ENCODE measurements at places on chromosomes 16 and 17. TPM values are rescaled to one million over a fixed set of nuclear protein-coding genes. Genes with fewer than 3 reads are reported as not detected.

GRCh38 chr16:48383877-48384519, 1.2 kb downstream of the SIAH1 start:
- DNase-seq = no peak

The COX6A2 gene
- not detected for total RNA-seq

The CRYBA1 gene
- total RNA-seq = not detected

- no peak for DNase-seq
Observed at GRCh38 chr16:50550035-50550434, 1.8 kb downstream of the NKD1 start.

The NAA38 gene
- 43.5 TPM for total RNA-seq

DNA sequence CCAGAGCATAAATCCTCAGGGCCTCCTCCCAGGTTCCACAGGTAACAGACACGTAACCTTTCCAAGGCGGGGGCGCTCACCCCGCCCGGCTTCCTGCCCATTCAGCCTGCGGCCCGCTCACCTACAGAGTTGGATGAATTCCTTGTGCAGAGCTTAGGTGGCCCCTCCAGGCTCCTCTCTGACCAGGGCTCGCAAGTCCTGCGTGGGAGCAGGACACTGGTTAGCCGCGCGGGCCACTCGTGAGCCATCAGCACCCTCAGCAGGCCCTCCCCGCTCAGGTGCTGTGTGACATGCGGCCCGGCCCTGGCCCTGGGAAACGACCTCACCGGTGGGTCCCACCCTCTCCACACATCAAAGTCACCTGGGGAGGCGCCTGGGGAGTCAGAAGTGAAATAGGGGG, 528 bp downstream of the TERB1 start:
- DNase-seq = no peak

DNA sequence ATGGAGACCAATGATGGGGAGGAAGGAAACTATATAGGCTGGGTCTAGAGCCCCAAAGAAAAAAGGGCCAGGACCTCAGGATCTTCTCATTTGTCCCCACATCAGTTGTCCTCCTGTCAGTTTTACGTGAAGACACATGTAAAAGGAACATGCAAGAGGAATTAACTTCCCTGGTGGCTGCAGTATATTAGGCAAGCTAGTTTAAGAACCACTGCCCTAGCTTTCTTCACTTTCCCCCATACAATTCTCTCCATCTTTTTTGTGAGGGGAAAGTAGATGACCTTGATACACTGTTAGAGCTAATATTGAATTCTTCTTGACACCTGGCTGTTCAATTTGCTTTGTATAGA, 2.3 kb downstream of the MAP3K3 start:
- no peak for DNase-seq

DNA sequence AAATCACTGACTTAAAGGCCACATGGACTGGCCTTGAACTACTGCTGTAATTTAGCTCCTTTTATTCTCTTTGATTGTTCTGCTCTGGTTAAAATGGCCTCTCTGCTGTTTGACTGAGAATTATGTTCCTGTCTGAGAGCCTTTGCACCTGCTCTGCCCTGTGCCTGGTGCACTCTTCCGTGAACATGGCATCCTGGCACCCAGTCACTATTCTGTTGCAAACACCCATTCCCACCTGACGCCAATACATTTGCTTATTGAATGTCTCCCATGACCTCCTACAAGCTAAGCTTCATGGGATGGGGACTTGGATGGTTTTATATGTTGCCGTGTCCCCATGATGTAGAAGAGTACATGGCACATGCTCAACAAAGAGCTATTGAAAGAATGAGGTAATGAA, 20.1 kb downstream of the HSD17B2 start:
- DNase-seq = no peak

The TBC1D3I gene
- total RNA-seq = 3.1 TPM

The COG8 gene
- 38.3 TPM for total RNA-seq

The ASGR1 gene
- total RNA-seq = 1.5 TPM

The SLC6A4 gene
- not detected for total RNA-seq

The CBX2 gene
- 2.4 TPM for total RNA-seq

DNA sequence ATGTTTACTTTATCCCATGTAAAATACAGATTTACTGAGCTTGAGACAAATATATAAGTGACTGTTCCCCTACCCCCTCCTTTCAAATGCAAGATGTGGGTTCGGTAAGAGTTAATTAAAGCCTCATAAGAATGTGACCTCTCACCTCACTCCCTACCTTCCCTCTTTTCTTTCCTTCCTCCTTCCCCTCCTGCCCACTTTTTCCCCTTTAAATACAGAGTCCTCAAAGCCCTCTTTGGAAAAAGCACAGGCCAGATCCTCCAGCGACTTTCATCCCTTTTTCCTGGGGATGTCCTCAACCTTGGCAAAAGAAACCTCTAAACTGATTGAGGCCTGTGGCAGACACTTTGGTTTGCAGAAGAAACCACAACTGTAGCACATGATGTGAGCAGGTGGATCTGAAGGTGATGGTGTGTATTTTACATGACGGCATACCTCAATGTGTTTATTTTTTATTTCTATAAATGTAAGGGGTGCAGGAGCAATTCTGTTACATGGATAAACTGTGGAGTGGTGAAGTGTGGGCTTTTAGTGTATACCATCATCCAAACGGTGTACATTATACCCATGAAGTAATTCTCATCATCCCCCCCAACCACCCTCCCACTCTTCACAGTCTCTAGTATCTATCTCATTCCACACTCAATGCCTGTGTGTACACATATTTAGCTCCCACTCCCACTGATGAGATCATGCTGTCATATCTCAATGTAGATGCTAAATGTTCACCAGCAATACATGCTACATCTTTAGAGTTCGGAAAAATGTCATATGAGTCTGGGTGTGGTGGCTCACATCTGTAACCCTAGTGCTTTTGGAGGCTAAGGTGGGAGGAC, 77.7 kb downstream of the XYLT1 start:
- DNase-seq = no peak

DNA sequence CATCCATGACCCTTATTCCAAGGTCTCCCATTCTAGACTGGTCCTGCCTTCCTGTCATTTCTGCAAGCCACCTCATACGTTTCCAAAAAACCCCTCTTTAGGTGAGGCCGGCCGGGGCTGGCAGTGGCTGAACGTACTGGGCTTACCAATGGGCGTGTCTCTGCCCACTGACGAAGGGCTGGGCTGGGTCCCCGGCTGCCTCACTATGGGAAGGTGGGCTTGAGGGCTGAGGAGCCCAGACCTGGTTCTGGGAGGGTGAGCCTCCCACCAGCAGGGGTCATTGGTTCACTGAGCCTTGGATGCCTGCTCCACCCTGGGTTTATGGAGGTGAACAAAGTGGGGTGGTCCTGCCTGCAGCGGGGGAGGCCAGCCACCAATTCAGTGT, 19.9 kb downstream of the KDM8 start:
- DNase-seq = no peak

The FA2H gene
- total RNA-seq = not detected

GRCh38 chr17:49201481-49201927, 8.9 kb downstream of the GNGT2 start:
- DNase-seq = no peak

GRCh38 chr17:30151471-30151870, 34.9 kb downstream of the NSRP1 start:
- no peak for DNase-seq

The SSH2 gene
- 46.8 TPM for total RNA-seq

DNA sequence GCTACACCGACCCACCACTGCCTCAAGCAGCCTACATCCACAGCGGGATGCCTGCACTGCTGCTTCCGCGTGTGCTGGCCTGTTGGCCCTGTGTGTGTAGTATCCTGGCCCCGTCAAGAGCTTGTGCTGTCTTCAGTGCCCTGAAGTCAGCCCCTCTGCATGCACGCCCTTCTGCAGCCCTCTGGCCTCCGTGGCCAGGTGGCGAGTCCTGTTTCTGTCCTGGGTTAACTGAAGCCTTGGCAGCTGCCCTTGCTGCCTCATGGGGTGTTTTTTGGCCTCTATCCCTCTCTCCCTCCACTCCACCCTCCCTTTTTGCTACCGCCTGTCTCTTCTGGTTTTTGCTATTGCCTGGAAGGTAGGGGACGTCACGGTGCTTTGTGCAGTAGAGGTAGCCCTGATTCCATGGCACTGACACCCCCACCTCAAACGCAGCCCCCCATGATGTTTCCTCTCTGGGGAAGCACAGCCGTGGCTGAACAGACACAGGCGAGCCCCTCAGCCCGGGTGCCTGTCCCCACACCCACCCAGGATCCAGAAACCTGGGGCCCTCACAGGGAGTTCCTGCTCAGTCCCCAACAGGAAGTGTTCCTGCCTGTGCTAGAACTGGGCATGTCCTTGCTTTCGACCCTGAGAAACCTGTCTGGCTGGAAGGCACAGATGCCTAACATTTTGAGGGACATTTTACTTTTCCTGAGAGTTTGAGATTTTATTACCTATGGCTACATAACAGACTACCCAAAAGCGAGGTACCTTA, 18.8 kb upstream of the AMZ2 start:
- DNase-seq = no peak

The ZSCAN10 gene
- total RNA-seq = 0.48 TPM

- no peak for DNase-seq
Observed at GRCh38 chr16:84520725-84521496, 16.5 kb upstream of the MEAK7 start.

GRCh38 chr17:73271072-73271471, 9.4 kb upstream of the CPSF4L start:
- DNase-seq = no peak

GRCh38 chr16:64532117-64532516, 589.7 kb downstream of the CDH11 start:
- no peak for DNase-seq

The PIGL gene
- total RNA-seq = 51.9 TPM

The DOC2A gene
- total RNA-seq = 0.43 TPM

DNA sequence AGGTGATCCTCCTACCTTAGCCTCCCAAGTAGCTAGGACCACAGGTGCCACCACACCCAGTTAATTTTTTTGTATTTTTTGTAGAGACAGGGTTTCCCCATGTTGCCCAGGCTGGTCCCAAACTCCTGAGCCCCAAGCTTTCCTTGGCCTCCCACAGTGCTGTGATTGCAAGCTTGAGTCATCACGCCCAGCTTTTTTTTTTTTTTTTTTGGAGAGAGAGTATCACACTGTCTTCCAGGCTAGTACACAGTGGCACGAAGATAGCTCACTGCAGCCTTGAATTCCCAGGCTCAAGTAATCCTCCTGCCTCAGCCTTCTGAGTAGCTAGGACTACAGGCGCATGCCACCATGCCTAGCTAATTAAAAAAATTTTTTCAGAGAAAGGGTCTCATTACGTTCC, 27.2 kb downstream of the HEATR9 start:
- DNase-seq = no peak

The OTOP3 gene
- not detected for total RNA-seq

GRCh38 chr17:40361063-40361924, 3.2 kb downstream of the GJD3 start:
- no peak for DNase-seq

GRCh38 chr17:35895636-35896587, 15.8 kb upstream of the CCL5 start:
- DNase-seq = peak; percentile 53

DNA sequence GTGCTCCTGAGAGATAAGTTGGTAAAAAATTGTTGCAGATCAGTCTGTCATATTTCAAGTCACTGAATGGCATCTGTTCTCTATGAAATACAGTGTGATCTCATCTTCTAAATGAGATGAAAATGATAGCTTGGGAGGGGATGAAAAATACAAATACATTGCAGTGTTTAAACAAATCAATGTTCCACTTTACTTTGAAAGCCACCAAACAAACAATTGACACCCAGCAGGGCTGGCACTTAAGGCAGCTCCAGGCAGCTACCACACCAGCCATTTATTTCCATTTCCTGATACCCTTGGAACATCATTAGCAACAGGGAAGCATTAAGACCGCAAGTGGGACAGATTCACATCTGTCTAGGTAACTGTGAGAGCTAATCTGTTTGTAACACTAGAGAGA, 827.6 kb upstream of the KIF2B start:
- no peak for DNase-seq

The PPM1E gene
- 0.07 TPM for total RNA-seq

The TMEM238L gene
- total RNA-seq = not detected

DNA sequence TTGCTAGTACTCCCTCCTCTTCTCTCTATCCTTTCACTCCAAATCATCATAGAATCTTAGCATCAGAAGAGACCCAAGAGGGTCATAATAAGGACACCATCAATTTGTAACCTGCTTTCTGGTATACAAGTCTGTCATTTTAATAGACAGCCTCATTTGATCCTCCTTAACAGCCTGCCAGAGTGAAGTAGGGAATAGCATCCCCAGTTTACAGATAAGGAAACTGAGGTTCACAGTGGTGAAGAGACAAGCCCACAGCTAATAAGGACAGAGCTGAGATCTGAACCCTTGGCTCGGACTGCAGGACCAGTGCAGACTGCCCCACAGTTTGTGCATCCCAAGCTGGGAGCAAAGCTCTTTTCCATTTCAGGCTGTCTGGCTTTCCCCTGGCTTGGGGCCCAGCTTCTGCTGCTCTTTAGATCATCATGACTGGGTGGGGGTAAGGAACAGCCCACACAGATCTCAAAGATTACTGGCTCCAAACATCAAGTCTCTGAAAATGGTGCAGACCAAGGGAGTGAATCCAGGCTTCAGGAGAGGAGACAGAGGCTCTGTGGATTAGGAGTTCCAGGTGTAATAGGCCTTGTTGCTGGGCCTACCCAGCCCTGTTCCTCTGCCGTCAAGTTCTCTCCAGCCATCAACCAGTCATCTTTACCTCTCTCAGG, 10.3 kb upstream of the IGFBP4 start:
- no peak for DNase-seq

- no peak for DNase-seq
Observed at GRCh38 chr16:65384441-65384840, 262.6 kb upstream of the CDH11 start.

The TRAPPC2L gene
- 35.2 TPM for total RNA-seq

DNA sequence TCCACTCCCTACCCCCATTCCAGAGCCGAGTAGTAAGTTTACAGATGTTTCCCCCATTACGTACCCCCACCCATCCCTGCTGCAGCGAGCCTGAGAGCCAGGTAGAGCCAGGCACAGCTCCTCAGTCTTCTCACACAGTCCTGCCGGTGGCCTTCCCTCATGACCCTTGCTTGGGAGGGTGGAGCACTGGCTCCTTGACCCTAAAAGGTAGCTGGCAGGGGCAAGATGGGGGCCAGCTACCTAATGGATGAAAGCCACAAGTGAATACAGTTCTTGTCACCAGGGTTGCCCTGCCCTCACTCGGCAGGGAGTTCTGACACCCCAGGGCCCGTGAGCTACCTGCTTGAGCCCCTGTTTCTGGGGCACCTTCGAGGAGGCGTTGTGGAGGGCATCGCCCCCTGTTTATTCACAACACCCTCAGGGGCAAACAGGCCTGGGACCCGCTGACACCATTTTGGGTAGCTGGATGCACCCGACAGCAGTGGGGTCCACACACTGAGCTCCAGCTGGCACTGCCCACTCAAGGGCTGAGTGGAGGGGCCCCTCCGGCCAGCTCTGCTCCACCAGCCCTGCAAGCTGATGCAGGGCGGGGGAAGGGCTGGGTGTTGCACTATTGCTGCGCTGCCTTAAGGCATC, 22.2 kb downstream of the ADAM11 start:
- no peak for DNase-seq

GRCh38 chr17:16969931-16970906, 1.7 kb downstream of the TNFRSF13B start:
- DNase-seq = no peak

GRCh38 chr16:48574140-48574539, 35.8 kb downstream of the N4BP1 start:
- DNase-seq = no peak
